Activated T-cell treated with anti-CD3 and anti-CD28 coated beads, Interleukin-2, amount 50 U/mL, for 72 hours (primary cell): ENCODE measurements at places on chromosomes 4 and X. TPM values are rescaled to one million over a fixed set of nuclear protein-coding genes. Genes with fewer than 3 reads are reported as not detected.
A peak's percentile ranks its signal among the peaks of the same experiment; 100 is the strongest.

The CT45A8 gene
- not detected for total RNA-seq

- H3K36me3 ChIP-seq = no peaks in the 10 kb centered on the region
- no peak overlapping the region for H3K4me3 ChIP-seq
- no peak overlapping the region for H3K27ac ChIP-seq
- no peak for DNase-seq
Measured at GRCh38 chr4:80732010-80732409, 298.5 kb upstream of the BMP3 start.

DNA sequence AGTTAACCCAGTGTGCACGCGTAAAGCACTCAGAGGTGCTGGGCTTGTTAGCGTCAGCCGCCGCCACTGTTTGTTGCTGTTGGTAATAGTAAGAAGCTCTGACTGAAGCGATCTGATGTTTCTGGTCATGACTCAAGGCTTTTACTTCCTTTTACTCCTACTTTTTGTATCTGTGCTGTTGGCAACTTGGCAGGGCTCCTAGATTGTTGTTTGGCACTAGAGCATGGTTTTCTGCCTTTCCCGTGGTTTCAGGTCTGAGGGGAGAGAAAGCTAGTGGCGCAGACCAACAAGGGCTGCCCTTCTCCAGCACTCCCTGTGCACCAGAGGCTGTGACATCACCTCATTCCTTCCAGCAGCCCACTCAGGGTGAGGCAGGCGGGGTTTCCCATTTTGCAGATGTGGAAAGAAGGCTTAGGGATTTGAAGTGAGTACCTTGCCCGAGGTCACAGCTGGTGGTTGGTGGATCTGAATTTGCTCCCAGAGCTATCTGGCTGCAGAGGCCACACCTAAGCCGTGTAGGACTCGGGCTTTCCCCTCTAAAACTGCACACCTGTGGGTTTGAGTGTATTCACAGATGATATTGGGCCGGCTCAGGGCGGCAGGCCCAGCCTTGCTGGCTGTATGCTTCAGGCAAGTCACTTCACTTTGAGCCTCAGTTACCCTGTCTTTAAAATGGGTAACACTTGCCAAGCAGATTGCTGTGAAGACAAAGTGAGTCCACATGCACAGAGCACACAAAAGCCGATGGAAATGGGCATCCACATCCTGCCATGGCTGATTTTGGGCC lies 51.2 kb upstream of the TADA2B start:
- no peak overlapping the region for H3K4me3 ChIP-seq
- no peak for DNase-seq
- no peak overlapping the region for H3K27ac ChIP-seq
- no peaks in the 10 kb centered on the region for H3K27me3 ChIP-seq

The CT55 gene
- total RNA-seq = not detected

GRCh38 chrX:555725-556666 lies 74.6 kb upstream of the SHOX start:
- H3K4me3 ChIP-seq = no peak overlapping the region
- H3K4me1 ChIP-seq = no peaks in the 10 kb centered on the region
- H3K27me3 ChIP-seq = no peaks in the 10 kb centered on the region
- no peak overlapping the region for H3K27ac ChIP-seq
- DNase-seq = no peak
- peaks cover 2% of the 10 kb centered on the region for H3K36me3 ChIP-seq

DNA sequence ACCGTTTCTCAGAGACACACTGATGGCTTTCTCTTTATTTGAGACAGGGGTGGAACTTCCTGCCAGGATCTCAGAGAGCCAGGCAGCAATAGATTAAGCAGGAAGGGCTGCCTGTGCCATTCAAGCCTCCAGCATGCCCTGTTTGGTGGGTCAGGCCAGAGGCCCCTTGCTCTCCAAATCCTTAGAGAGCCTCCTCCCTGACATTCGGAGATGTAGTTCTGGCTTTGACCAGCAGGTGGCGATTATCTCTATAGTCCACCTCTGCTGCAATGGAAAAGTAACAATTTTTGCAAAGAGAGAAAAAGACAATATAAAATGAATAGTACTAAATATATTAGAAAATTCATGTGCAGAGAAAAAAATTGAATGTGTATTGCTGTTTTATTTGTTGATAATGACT lies 93.9 kb downstream of the NXF2B start:
- no peak overlapping the region for H3K4me3 ChIP-seq
- peaks cover 39% of the 10 kb centered on the region for H3K27me3 ChIP-seq
- H3K4me1 ChIP-seq = no peaks in the 10 kb centered on the region

DNA sequence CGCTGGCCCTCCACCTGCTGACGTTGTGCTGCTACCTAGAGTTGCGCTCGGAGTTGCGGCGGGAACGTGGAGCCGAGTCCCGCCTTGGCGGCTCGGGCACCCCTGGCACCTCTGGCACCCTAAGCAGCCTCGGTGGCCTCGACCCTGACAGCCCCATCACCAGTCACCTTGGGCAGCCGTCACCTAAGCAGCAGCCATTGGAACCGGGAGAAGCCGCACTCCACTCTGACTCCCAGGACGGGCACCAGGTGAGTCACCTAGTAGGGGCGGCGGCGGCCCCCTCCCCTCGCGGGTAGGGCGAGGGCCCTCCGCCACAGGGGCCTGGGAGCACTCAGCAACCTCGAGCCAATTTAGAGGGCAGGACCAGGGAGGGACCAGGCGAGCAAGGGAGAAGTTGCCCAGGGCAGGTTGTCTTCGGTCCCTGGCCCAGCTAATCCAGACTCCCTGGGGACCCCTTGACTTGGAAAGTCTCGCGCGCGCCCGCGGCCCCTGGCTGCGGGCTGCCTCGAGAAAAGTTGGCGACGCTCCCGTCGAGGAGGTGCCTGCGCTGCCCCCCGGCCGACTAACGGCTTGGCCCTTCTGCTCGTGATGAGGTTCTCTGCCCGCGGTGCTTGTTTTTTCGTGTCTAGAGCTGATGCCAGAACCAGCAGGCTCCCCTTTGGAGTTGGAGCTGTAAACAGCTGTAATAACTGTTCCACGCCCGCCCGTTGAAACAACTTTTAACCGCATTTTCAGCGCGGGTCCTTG lies 717 bp downstream of the EDA start:
- H3K27ac ChIP-seq = no peak overlapping the region
- peaks cover 51% of the 10 kb centered on the region for H3K27me3 ChIP-seq
- no peaks in the 10 kb centered on the region for H3K36me3 ChIP-seq

The RXFP1 gene
- total RNA-seq = not detected

- H3K4me1 ChIP-seq = peaks cover 10% of the 10 kb centered on the region
- H3K4me3 ChIP-seq = no peak overlapping the region
- peaks cover 18% of the 10 kb centered on the region for H3K36me3 ChIP-seq
Measured at GRCh38 chrX:153953342-153953830, 8.9 kb upstream of the RENBP start.

DNA sequence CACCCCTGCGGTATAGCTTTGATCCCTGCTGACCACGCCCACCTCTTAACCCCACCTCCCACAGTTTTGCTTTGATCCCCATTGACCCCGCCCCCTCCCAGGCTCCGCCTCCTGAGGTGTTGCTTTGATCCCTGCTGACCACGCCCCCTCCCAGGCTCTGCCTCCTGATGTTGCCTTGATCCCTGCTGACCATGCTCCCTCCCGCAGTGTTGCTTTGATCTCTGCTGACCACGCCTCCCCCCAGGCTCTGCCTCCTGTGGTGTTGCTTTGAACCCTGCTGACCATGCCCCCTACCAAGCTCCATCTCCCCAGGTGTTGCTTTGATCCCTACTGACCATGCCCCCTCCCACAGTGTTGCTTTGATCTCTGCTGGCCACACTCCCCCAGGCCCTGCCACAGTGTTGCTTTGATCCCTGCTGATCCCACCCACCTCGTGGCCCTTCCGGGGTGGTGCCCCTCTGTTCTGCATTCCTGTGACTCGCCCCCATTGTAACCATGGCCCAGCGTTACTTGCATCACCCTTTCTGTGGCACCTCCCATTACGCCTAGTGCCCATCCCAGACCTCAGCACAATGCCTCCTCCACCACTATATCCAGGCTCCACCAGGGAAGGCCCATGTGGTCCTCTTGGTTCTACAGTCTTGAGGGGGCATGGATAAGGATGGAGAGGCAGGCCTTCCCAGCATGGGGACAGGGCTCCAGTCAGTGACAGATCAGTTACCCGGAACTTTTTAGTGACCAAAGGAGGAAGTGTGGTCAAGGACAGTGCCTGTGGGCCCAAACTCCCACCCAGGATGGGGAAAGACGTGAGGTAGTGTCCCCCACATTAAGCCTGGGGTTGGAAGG lies 70.8 kb downstream of the ADRA2C start:
- no peak overlapping the region for H3K27ac ChIP-seq
- no peak overlapping the region for H3K4me3 ChIP-seq
- peak; percentile 12 for DNase-seq
- H3K4me1 ChIP-seq = no peaks in the 10 kb centered on the region
- peaks cover 30% of the 10 kb centered on the region for H3K27me3 ChIP-seq

- H3K4me1 ChIP-seq = peaks cover 33% of the 10 kb centered on the region
- DNase-seq = peak; percentile 67
- H3K36me3 ChIP-seq = peaks cover 12% of the 10 kb centered on the region
- peak overlapping the region; percentile 84 for H3K4me3 ChIP-seq
Measured at GRCh38 chrX:45851434-45851991, 650.8 kb upstream of the DIPK2B start.

GRCh38 chrX:46922611-46923010 lies 10.4 kb downstream of the JADE3 start:
- no peak overlapping the region for H3K27ac ChIP-seq
- DNase-seq = no peak
- peaks cover 2% of the 10 kb centered on the region for H3K36me3 ChIP-seq
- H3K27me3 ChIP-seq = peaks cover 25% of the 10 kb centered on the region
- H3K4me3 ChIP-seq = no peak overlapping the region
- H3K4me1 ChIP-seq = no peaks in the 10 kb centered on the region

The RTL3 gene
- not detected for total RNA-seq

- H3K27me3 ChIP-seq = no peaks in the 10 kb centered on the region
- no peak overlapping the region for H3K27ac ChIP-seq
- H3K4me3 ChIP-seq = no peak overlapping the region
- H3K36me3 ChIP-seq = no peaks in the 10 kb centered on the region
- H3K4me1 ChIP-seq = peaks cover 6% of the 10 kb centered on the region
- DNase-seq = no peak
Measured at GRCh38 chr4:87317527-87317926, 5.2 kb downstream of the HSD17B13 start.

GRCh38 chr4:63663870-63664269 lies 745.4 kb downstream of the TECRL start:
- peaks cover 3% of the 10 kb centered on the region for H3K36me3 ChIP-seq
- no peak overlapping the region for H3K27ac ChIP-seq
- H3K4me3 ChIP-seq = no peak overlapping the region
- DNase-seq = no peak
- H3K4me1 ChIP-seq = no peaks in the 10 kb centered on the region

The MYL5 gene
- total RNA-seq = 21.3 TPM

DNA sequence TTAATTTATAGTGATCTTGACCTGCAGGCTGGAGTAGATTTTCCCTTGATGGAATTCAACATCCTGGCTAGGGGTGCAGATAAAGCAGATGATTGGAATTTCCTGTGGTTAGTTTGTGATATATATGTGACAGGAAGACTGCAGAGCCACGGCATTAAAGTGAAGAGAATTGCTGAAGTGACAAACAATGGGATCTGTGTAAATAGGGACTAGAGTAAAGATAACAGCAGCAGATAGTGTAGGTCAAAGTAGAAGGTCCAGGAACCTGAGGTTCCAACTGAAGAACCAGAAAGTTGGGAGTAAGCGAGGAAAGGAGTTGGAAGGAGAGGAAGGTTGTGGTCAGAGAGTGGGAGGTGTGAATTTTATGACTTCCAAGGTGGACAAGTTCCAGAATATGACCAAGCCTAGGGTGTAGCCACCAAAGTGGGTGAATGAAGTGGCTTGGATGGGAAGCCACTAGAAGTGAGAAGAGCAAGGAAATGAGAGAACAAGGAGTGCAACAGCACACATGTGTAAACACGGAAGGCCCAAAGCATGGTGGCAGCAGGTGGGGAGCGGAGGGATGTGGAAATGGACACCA lies 325.0 kb downstream of the RAB28 start:
- DNase-seq = no peak
- no peaks in the 10 kb centered on the region for H3K4me1 ChIP-seq
- H3K36me3 ChIP-seq = peaks cover 1% of the 10 kb centered on the region
